Osteoblast (primary cell): ENCODE measurements at places on chromosomes 3 and 15.

DNA sequence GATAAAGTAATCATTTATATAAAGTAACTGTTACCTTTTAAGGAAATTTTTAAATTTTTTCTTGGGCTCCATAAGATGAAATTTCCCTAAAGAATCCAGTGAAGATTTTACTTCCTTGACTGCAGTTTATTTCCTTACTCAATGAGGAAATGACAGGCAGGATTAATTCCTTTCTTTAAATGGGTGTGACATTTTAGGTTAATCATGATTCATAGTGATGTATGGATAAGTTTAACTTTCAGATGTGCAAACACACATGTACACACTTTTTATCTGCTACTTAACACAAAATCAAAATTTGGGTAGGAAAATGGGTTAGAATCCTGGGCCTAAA, 11.2 kb upstream of the LEO1 start:
- H3K4me1 ChIP-seq: peaks cover 7% of the 10 kb centered on the region
- H3K27me3 ChIP-seq: no peaks in the 10 kb centered on the region
- H3K36me3 ChIP-seq: no peaks in the 10 kb centered on the region
- peak overlapping the region; percentile 84 for H3K27ac ChIP-seq
- DNase-seq: no peak

DNA sequence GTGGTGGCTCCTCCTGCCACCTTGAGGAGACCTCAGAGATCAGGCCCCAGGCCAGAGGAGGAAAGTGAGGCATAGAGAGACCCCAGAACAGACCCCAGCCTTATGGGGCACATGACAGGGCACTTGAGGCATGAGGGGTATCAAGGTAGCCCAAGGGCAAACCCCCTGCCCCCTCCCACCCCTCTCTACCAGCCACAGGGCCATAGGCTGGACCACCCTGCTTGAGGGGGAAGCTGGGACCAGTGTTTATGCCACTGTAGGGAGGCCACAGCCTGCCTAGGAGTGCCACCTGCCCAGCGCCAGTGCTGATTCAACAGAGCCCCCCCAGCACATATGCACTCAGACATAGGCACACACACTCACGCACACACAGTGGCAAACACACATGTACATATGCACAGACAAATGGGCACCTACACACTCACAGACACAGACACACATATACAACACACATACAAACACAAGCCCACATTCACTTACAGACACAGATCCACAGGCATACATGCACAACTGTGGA, 10.3 kb downstream of the MYL3 start:
- DNase-seq: peak; percentile 26
- no peak overlapping the region for H3K4me3 ChIP-seq
- H3K4me1 ChIP-seq: peaks cover 1% of the 10 kb centered on the region
- peaks cover 4% of the 10 kb centered on the region for H3K27me3 ChIP-seq
- no peak overlapping the region for H3K27ac ChIP-seq
- no peaks in the 10 kb centered on the region for H3K36me3 ChIP-seq

- peaks cover 10% of the 10 kb centered on the region for H3K36me3 ChIP-seq
- H3K4me1 ChIP-seq: peaks cover 41% of the 10 kb centered on the region
- DNase-seq: peak; percentile 76
- no peak overlapping the region for H3K4me3 ChIP-seq
- peak overlapping the region; percentile 81 for H3K27ac ChIP-seq
- no peaks in the 10 kb centered on the region for H3K27me3 ChIP-seq
Measured at GRCh38 chr15:41928637-41929620, 35.1 kb upstream of the SPTBN5 start.

DNA sequence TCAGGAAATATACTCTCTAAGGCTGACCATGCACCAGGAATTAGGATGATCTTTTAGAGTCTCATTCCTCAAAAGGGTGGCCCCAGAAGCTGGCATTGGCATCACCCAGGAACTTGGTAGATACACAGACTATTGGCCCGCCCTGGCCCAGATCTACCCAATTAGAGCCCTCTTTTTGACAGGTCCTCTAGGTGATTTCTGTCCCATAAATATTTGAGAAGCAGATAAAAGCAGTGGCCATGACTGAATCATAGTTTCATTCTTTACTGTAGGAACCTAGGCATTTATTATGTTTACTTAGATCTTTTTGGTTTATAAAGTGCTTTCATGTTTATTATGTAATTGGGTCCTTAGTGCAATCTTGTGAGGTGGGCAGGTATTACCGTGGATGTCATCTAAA, 7.6 kb downstream of the TLNRD1 start:
- peaks cover 6% of the 10 kb centered on the region for H3K36me3 ChIP-seq
- H3K4me3 ChIP-seq: no peak overlapping the region
- H3K27me3 ChIP-seq: no peaks in the 10 kb centered on the region
- no peak overlapping the region for H3K27ac ChIP-seq
- DNase-seq: no peak
- H3K4me1 ChIP-seq: peaks cover 6% of the 10 kb centered on the region

DNA sequence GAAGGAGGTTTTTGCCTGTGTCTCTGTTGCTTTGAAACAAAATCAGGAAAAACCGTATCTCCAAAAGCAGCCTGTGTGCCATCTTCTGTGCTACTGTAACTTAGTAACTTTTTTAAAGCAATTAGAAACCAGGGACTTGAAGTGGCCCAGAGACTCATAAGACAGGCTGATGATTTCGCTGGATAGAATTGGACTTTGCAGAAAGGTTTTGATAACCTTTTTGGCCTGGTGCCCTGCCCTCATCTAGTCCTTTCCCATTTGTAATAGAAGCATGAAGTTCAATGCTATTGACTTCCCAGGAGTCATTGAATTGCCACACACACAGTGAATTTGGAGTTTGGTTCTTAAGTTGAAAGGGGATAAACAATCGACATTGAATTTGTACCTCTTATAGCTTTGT, 157.2 kb downstream of the PTPRG start:
- no peaks in the 10 kb centered on the region for H3K27me3 ChIP-seq
- H3K4me1 ChIP-seq: no peaks in the 10 kb centered on the region
- no peak overlapping the region for H3K27ac ChIP-seq
- DNase-seq: no peak
- no peak overlapping the region for H3K4me3 ChIP-seq
- H3K36me3 ChIP-seq: no peaks in the 10 kb centered on the region

DNA sequence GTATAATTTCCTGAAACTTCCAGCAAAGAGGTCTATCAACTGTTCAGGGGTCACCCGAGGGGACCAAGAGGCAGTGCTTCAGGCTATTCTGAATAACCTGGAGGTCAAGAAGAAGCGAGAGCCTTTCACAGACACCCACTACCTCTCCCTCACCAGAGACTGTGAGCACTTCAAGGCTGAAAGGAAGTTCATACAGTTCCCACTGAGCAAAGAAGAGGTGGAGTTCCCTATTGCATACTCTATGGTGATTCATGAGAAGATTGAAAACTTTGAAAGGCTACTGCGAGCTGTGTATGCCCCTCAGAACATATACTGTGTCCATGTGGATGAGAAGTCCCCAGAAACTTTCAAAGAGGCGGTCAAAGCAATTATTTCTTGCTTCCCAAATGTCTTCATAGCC, 6.8 kb downstream of the GCNT3 start:
- no peaks in the 10 kb centered on the region for H3K4me1 ChIP-seq
- no peaks in the 10 kb centered on the region for H3K36me3 ChIP-seq
- H3K27ac ChIP-seq: no peak overlapping the region
- H3K4me3 ChIP-seq: no peak overlapping the region
- H3K27me3 ChIP-seq: peaks cover 28% of the 10 kb centered on the region

GRCh38 chr3:145882436-145882835, 278.5 kb downstream of the PLOD2 start:
- no peak overlapping the region for H3K27ac ChIP-seq
- H3K36me3 ChIP-seq: no peaks in the 10 kb centered on the region
- no peaks in the 10 kb centered on the region for H3K4me1 ChIP-seq

GRCh38 chr3:138594150-138594934, at the start of gene CEP70:
Gene CEP70, minus strand, starts transcription at chr3:138594260. Its CDS starts 21,333 bp downstream, at chr3:138572927.
- H3K4me1 ChIP-seq: peaks cover 5% of the 10 kb centered on the region
- peak within 1 kb of the TSS; percentile 80 for H3K4me3 ChIP-seq
- peak within 1 kb of the TSS; percentile 95 for H3K27ac ChIP-seq
- DNase-seq: peak; percentile 95
- peaks cover 12% of the 10 kb centered on the region for H3K36me3 ChIP-seq

DNA sequence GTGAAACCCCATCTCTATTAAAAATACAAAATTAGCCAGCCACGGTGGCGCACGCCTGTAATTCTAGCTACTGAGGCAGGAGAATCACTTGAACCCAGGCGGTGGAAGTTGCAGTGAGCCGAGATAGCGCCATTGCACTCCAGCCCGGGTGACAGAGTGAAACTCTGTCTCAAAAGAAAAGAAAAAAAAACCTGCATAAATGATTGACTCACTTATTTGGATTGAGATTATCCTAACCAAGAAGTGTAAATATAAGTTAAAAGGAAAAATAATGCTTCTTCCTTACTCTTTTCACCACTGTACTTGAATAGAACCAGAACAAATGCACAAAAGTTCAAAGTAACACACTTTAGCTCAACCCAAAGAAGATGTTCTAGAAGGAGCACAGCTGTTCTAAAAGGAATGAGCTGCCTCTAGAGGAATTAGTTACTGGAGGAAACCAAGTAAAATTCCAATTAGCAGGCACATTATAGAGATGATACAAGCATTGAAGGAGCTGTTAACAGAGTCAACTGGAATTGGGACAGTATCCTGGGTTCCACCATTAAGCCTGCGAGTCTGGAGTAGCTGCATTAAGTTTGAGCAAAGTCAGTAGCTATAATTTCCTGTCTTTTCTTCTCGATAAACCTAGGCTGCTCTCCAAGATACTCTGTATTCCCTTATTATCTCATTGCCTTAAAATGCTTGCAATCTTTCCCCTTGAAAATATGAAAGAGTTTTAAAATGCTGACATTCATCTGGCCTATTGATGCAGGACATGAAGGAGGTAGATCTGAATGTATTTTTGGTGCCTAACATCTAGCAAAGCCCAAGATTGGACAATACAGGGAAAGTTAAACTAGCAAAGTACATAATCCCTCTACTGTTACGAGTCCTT, 9.5 kb downstream of the MTHFS start:
- no peak for DNase-seq
- H3K27me3 ChIP-seq: no peaks in the 10 kb centered on the region
- H3K27ac ChIP-seq: peak overlapping the region; percentile 16
- peaks cover 8% of the 10 kb centered on the region for H3K4me1 ChIP-seq

DNA sequence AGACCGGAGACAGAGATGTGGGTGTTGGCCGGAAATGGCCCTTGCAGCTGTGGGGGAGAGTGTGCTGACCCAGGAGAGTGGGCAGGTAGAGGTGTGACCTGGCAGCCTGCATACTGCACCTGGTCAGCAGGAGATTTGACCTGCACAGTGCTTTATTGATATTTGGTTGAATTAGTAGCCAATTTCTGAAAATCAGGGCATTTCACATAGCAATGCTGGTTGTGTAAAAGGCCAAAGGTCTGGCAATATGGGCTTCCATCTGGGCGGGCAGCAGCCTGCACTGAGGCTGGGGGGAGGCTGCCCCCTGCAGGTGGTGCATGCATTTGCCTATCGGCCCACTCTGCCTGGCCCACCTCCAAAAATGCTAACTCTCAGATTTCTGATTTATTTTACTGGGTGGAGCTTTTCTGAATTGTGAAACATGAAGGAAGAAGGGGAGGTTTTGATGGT, 9.4 kb upstream of the MGLL start:
- no peaks in the 10 kb centered on the region for H3K4me1 ChIP-seq
- DNase-seq: no peak
- H3K27me3 ChIP-seq: no peaks in the 10 kb centered on the region
- H3K27ac ChIP-seq: no peak overlapping the region
- H3K36me3 ChIP-seq: no peaks in the 10 kb centered on the region

DNA sequence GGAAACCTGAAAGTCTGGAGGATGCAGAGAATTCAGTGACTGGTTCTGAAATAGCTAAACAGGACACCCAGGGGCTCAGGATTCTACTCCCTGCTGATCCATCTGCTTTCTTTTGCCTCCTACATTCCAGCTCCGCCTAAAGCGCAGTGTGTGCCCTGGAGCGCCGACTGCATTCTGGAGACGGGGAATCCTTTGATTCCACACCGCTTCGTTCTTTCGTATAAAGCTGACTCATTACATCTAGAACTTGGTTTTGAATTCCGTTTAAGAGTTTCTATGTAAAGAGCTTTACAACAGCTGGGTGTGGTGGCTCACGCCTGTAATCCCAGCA, 61.8 kb downstream of the SENP2 start:
- H3K4me3 ChIP-seq: no peak overlapping the region
- peaks cover 5% of the 10 kb centered on the region for H3K4me1 ChIP-seq
- H3K27ac ChIP-seq: no peak overlapping the region

- H3K4me1 ChIP-seq: peaks cover 22% of the 10 kb centered on the region
- no peak overlapping the region for H3K4me3 ChIP-seq
- no peaks in the 10 kb centered on the region for H3K36me3 ChIP-seq
- H3K27me3 ChIP-seq: no peaks in the 10 kb centered on the region
- no peak for DNase-seq
- H3K27ac ChIP-seq: peak overlapping the region; percentile 90
Measured at GRCh38 chr3:117692416-117692995, 982.9 kb downstream of the TUSC7 start.

GRCh38 chr3:72376956-72377710, 471.1 kb downstream of the SHQ1 start:
- H3K4me1 ChIP-seq: peaks cover 12% of the 10 kb centered on the region
- no peak for DNase-seq
- no peak overlapping the region for H3K27ac ChIP-seq
- no peaks in the 10 kb centered on the region for H3K27me3 ChIP-seq
- H3K36me3 ChIP-seq: peaks cover 17% of the 10 kb centered on the region

GRCh38 chr15:31151301-31152233, 50.0 kb upstream of the TRPM1 start:
- peaks cover 10% of the 10 kb centered on the region for H3K27me3 ChIP-seq
- H3K4me1 ChIP-seq: no peaks in the 10 kb centered on the region
- no peaks in the 10 kb centered on the region for H3K36me3 ChIP-seq
- no peak overlapping the region for H3K27ac ChIP-seq
- no peak overlapping the region for H3K4me3 ChIP-seq

- DNase-seq: no peak
- H3K4me1 ChIP-seq: peaks cover 27% of the 10 kb centered on the region
- H3K27me3 ChIP-seq: no peaks in the 10 kb centered on the region
- no peak overlapping the region for H3K27ac ChIP-seq
- peak overlapping the region; percentile 90 for H3K4me3 ChIP-seq
Measured at GRCh38 chr3:184360070-184360928, 1.1 kb downstream of the CLCN2 start.

GRCh38 chr3:117622171-117622841, 912.7 kb downstream of the TUSC7 start:
- peaks cover 5% of the 10 kb centered on the region for H3K4me1 ChIP-seq
- H3K4me3 ChIP-seq: no peak overlapping the region
- H3K36me3 ChIP-seq: no peaks in the 10 kb centered on the region
